Left colon (tissue), 2 donors: ENCODE measurements at places on chromosomes 2 and 18. TPM values are rescaled to one million over a fixed set of nuclear protein-coding genes. Genes with fewer than 3 reads are reported as not detected.

AQP12A gene
- 0.92 TPM for total RNA-seq

POTEI gene
- 0.06 TPM for total RNA-seq

UGT1A10 gene
- total RNA-seq, result 84.8 TPM

TPO gene
- 4.3 TPM for total RNA-seq

IGFBP5 gene
- total RNA-seq, result 135 TPM

CSRNP3 gene
- total RNA-seq, result 2.8 TPM

HOXD3 gene
- total RNA-seq, result 9.5 TPM

PLCD4 gene
- total RNA-seq, result 1.0 TPM

MOCOS gene
- total RNA-seq, result 5.6 TPM

GAREM2 gene
- total RNA-seq, result 2.7 TPM

RAB27B gene
- 9.7 TPM for total RNA-seq

GRCh38 chr2:241122376-241123002 is 20.4 kb upstream of the MTERF4 start:
- no peak for DNase-seq

DNA sequence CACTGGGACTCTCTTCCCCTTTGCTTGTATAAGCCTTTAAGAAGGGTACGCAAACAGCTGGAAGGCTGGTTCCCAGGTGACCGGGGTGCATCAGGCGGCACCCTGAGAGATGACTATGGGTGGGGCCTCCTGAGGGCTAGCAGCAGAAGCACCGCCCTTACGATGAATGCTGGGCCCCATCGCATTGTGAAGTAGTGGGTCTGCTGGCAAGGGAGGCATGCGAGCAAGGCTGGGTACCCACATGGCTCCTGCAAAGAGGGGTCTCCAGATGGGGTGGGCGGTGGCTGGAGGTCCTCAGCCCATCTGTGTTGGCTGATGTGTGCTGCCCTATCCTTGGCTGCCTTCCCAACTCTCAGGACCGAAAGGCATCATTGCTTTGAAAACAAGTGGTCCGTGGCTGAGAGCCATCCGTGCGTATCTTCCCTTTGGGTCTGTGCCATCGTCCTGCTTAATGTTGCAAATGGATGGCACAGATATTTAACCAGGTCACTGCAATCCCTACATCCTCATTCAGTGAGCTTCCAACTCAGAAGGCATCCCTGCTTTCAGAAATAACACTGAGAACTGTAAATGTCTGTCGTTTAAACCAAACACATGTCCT is 83.5 kb upstream of the GPC1 start:
- no peak for DNase-seq

DNA sequence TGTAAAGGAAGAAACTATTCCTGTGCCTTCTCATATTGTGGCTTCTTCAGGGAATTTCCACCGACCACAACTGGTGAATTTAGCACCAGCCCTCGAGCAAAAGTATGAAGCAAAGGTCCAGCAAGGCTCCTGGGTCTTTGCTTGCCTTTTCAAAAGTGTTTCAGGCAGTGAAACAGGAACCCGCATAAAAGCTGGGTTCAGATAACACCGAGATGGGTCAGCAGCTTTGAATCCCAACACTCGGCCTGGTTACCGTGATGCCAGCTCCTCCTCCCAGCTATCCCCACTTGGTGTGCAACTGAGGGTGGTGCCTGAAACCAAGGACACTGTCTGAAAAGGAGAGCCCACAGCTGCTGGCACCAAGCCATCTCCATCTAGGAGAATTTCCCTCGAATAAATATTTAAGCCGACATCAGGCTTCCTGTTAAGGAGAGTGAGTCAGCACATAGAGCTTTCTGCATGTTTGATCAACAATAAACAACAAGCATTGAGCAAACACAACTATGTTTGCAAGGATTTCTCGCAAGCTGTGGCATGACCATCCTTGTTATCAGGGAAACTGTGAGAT is 69.5 kb downstream of the ANTXR1 start:
- peak; percentile 33 for DNase-seq

GRCh38 chr2:41321351-41321750 is 726.5 kb upstream of the PKDCC start:
- no peak for DNase-seq

GRCh38 chr2:189549449-189549832 is 31.1 kb downstream of the SLC40A1 start:
- no peak for DNase-seq

GRCh38 chr18:811182-811891 is 705 bp downstream of the YES1 start:
- DNase-seq, result no peak

GRCh38 chr2:39995005-39995737 is 216.1 kb upstream of the THUMPD2 start:
- no peak for DNase-seq

GRCh38 chr2:240781471-240782220 is 38.4 kb downstream of the KIF1A start:
- no peak for DNase-seq

DNA sequence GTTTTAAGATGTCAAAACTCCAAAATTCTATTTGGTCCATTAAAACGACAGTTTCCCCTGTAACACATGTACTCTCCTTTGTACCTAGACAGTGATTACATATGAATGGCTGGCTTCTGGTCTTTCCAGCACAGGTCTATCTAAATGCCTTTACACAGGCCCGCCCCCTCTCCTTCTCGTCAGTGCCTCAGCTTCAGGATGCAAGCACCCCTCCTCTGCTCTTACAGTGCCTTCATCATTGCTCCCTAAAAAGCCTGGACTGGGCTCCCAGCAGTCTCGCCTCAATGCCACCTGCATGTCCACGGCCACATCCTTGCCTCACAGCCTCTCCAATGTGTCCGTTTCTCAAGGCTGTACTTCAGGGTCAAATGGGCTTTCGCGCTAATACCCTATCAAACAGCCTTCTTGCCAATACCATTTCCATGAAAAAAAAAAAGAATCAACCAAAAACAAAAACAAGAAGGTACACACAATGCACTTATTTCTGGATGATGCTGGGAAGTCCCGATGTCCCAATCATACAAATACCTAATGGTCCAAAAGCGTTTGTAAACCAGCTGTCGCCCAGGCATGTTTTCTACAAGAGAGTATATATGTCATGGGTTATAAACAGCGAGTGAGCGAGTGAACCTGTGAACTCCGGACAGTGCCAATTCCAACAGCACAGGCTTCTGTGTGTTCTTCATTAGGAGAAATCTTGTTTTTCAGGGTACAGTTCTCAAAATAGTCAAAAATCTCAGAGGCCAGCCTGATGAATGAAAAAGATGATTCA is 77.2 kb downstream of the EIPR1 start:
- no peak for DNase-seq

DNA sequence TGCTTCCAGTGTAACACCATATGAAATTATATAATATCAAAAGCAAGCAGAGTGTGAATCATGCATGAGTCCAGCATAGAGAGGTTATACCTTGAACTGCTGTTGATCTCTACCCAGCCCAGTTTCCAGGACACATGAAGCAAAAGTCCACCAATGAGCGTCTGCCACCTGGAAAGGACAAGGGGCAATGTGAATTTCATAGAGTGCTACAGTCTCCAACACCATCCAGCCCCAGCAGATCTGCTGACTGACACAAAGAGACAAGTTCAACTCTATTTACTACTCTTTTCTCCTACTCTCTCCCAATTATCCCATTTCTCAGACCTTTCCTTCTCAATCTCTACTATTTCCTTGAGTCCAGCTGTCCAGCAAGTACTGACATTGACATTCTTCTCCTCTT is 31.8 kb upstream of the RIOK3 start:
- peak; percentile 21 for DNase-seq

DNA sequence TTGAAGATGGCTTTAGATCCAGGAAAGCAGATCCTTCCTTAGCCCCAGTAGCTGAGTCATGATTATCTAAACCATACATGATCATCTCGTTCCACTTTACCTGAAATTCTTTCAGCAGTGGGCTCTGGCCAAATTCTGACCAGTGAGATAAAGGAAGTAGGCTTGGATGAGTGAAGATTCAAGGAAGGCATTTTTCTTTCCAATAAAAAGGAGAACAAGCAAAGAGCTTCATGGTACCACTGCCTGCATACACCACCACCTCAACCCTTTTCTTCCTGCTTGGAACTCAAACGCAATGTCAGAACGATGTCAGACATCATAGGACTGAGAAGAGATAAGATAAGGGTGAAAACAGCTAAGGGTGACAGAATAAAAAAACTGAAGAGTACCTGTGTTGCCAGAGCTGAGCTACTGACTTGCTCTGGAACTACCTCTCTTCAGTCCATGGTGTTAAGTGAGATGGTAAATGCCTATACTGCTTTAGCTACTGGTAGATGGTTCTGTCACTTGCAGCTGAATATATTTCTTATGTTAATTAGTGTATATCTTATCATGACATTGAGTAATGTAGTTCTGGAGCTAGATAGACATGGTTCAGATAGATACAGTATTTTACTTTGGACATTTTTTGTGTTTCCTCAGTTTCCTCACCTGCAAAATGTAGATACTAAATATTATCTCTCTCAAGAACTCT is 58.7 kb upstream of the ACVR1 start:
- no peak for DNase-seq

DNA sequence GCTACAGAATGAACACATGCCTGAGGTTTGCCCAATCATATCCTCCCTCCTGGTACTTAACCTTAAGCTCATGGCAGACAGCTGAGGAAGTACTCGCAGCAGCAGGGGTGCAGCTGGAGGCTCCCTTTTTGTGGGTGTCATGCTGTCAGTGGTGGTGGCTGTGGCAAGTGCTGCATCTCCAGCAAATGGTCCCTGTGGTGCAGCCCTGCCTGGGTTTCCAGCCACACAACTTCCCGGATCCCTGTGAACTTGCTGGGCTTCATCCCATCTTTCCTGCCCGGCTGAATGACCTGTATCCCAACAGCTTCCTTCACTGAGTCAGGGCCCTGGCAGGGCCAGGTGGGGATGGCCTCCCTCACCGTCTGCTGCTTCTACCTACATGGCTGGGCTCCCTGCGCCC is 5.0 kb downstream of the TMEM185B start:
- DNase-seq, result no peak

DNA sequence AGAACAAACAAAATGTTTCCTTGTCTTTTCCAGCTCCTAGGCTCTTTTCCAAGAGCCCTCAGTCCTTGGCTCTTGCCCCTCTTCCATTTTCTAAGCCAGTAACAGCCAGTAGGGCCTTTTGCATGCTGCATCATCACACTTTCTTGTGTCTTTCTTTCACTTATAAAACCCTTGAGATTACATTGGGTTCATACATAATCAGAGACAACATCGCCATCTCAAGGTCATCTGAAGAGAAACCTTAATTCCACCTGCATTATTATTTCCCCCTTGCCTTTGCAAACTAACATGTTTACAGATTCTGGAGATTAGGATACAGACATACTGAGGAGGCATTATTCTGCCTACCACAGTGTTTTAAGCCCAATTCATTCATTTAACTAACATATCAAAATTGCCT is 697.3 kb downstream of the TRIB2 start:
- DNase-seq, result no peak

DNA sequence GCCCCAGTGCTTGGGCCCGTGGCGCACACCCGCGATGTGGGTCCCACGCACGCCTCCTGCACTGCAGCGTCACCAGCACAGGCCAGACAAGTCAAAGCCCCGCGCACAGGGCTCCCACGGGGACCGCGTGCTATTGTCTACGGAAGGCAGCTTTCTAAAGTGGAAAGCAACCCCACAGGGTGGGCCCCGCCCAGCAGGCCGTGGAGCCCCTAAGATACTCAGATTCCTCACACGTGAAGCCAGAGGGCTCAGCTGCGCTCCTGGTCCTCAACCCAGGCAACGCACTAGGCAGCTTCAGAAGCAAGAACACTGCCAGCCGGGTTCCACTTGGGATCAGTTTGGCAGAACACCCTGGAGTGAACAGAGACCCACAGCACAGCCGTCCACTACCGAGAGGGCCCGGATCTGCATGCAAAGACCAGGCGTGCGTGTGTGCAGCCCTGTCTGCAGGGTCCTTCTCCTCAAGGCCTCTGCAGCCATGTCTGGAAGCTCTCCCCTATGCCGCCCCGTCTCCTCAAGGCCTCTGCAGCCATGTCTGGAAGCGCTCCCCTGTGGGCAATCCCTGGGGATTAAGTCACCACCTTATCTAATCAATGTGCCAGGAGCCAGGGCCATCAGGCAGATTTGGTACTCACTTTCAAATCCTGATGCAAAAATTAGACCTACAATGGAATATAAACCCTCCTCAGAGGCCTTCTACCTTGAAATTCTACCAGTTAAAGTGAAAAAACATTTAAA is 231.3 kb downstream of the HDAC4 start:
- DNase-seq, result peak; percentile 4

- no peak for DNase-seq
Measured at GRCh38 chr2:210519594-210519993, 36.8 kb upstream of the CPS1 start.

DNA sequence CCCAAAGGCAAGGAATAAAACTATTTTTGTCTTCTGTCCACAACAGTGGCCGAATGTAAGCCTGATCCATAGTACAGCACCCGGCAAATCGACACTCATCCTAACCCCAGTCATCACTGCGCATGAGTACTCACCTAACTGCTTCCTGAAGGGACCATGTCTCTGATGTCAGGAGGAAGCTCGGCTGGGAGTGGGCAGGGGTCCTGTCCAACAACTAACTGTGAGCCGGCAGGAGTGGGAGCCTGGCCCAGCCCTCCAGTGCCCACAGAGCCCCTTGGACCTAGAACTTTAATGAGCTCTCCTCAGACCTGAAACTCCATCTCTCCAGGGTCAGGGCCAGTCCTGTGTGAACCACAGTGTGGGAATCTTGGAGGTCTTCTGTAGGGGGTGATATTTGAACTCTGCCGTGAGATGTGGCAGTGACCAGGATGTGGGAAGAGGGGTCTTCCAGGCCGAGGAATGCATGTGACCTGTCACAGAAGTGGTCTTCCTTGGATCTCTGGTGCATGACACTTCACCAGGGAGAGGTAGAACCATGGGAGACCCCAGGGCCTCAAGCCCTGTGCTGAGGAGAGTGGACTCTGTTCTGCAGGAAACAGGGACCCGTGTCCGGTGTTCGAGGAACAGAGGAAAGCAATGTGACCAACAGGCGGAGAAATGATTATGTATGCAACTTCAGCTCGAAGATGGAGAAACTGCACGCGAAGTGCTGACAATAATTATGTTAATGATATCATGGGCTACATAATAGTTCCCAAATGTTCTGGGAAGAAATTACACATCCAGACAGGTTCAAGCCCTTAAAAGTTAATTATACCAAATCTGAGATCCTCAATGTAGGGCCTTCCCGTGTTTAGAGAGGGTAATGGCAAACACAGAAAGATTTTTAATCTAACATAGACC is 240.1 kb upstream of the HDAC4 start:
- DNase-seq, result no peak

- DNase-seq, result no peak
Measured at GRCh38 chr2:62142054-62142453, 53.9 kb upstream of the B3GNT2 start.

DNA sequence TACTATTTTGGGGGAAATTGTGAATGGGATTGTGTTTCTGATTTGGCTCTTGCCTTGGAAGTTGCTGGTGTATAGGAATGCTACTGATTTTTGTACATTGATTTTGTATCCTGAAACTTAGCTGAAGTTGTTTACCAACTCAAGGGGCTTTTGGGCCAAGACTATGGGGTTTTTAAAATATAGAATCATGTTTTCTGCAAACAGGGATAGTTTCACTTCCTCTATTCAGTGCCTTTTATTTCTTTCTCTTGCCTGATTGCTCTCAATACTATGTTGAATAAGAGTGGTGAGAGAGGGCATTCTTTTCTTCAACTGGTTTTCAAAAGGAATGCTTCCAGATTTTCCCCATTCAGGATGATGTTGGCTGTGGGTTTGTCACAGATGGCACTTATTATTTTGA is 1383.8 kb upstream of the ACVR2A start:
- DNase-seq, result no peak
